ENCODE measurements at places on chromosomes 6 and 20.

- no peak for DNase-seq
These were observed 2.1 kb downstream of the GOPC start for GRCh38 chr6:117600008-117600743.

- DNase-seq: no peak
These were observed 78.9 kb upstream of the ISM1 start for GRCh38 chr20:13142143-13142542.

- no peak for DNase-seq
These were observed 26.8 kb upstream of the DSN1 start for GRCh38 chr20:36800410-36800809.

DNA sequence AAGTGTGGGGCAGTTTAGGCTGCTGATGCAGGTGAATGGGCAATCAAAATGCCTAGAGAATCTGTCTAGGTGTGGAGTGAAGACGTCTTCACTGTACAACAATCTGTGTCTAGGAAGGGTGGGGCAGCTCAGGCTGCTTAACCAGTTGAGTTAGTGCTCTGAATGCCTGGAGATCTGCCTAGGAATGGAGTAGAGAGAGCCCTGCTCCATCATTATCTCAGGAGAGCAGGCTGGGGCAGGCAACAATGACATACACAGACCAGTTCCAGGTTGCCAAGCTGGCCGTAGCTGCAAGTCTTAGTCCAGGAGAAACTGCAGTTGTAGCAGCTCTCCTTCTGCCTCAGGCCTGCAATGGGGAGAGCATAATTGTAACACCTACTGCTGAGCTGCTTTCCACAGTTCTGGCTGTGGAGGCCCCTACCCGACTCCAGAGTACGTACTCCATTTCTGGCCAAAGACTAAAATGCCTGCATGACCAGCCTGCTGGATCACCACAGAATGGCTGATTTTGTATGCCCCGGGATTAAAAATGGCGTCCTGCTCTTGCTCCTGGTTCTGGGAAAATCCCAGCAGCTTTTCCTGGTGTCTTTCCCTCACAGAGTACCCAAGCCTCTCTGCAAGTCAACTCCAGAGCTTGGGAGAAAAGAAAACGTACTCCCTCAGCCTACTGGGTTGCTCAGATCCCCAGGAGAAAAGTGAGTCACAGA, 545.4 kb downstream of the ADGRB3 start:
- DNase-seq: no peak

DNA sequence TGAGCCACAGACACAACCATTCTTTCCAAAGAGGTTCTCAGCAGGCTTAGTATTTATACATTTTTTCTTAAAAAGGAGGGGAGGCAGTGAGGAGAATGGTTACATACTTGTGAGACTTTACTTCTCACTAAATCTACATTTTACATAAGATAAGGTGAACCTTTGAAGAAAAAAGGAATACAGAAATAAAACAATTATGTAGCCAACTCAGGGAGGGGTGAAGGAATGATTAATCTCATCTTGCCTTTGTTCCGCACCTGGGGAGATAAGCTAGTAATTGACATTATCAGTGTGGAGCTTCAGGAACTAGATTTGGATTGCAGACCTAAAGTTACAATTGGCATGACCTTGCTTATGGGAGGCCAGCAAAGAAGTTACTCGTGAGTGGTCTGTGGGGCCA, 221.8 kb upstream of the GGTLC1 start:
- DNase-seq: no peak

All from T-helper 17 cell (primary cell).